ENCODE measurements at places on chromosomes 7 and 10. TPM values are rescaled to one million over a fixed set of nuclear protein-coding genes. Genes with fewer than 3 reads are reported as not detected.

The MBL2 gene
- total RNA-seq: not detected

The PTN gene
- 11.1 TPM for total RNA-seq

The LIPJ gene
- total RNA-seq: not detected

The METTL2B gene
- total RNA-seq: 34.5 TPM

The CALHM1 gene
- total RNA-seq: not detected

The CDH23 gene
- not detected for total RNA-seq

The TMEM273 gene
- not detected for total RNA-seq

The TFPI2 gene
- 66.2 TPM for total RNA-seq

The AUTS2 gene
- 68.2 TPM for total RNA-seq

The NUDCD3 gene
- 86.8 TPM for total RNA-seq

The TMEM176A gene
- 0.31 TPM for total RNA-seq

The NPFFR1 gene
- total RNA-seq: not detected
